ENCODE measurements at places on chromosomes 3 and 15.

DNA sequence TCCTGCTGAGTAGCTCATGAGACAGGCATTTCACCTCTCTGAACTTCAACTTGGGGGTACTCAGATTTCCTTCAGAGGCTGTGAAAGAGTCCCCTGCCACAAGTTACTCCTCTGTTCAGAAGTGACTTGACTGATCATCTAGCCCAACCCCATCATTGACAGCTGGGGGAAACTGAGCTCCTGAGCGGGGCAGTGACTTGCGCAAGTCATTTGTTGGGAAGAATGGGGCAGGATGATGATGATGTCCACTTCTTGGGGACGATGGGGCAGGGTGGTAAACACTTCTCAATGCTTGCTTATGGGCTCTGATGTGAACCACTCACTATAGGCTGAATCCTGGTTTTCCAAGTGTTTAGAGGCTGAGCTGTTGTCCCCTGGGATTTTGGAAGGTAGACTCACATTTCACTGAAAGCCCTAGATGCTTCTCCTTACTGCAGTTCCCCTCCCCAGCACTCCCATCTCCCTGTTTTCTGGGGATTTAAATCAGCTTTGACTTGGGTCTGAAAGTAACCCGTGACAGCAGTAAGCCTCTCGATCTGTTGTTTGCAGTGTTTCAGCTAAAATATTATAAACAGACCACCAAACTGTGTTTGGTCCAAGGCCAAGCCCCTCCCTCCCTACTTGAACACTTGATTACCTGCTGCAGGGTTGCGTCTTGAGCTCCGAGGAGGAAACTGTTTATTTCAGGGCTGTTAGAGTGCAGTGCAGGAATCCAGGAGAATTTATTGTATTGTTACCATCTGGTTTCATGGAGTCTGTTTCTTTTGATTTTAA lies 25.1 kb downstream of the SMAD3 start:
- no peak for DNase-seq

DNA sequence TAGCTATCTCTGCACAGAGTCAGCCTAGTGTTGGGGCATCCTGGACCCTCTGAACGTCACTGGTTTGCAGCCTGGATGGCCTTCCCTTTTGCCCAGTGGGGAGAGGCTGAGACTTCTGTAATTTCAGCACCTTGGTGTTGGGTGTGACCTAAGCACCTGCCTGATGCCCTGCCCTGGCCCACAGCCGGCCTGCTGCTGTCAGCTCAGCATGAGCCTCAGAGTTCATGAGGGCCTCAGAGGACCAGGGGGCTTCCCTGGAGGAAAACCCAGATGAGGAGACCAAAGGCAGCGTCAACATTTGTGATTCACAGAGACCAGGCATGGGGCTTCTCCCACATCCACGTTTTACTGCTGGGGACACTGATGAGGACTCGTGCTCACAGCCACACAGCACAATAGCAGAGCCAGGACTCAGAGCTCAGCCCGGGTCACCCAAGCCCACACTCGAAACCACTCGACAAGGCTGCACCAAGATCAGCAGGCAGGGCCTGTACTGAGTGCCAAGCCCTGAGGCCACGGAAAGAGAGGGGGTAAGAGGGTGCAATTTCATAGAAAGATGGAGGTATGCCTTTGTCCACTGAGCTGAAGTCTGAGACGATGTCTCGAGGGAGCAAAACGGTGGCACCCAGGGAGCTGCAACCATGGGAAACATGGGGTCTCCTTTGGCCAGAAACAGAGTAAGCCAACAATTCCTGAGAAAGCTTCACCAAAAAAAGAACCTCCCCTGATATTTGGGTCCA lies 9.9 kb upstream of the GP9 start:
- no peak for DNase-seq

GRCh38 chr15:86432861-86433260 lies 353.2 kb downstream of the AGBL1 start:
- no peak for DNase-seq

DNA sequence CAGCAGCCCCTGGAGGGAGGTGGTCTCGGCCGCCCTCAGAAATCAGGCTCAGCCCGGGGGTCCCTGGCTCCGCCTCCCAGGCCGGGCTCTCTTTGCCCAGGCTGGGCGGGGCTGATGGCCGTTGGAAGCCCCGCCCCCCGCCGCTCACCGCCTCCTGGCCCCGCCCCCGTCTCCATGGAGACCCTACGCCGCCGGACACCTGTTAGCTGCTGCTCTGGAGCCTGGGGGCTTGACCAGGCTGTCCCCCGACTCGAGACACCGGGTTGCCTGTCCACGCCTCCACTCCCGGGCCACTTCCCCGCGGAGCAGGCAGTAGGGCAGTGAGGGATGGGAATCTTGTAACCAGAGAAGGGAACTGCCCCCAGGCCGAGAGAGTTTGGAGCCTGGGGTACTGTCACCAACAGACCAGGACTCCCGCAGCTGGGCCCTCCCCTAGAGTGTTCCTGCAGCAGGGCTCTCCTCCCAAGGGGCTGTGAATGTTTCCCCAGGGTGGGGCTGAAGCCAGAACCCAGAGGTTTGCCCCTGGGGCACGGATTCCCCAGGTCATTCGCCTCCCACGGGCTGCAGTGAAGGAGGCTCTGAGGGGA lies 27.8 kb upstream of the RPL32 start:
- DNase-seq, result peak; percentile 28

DNA sequence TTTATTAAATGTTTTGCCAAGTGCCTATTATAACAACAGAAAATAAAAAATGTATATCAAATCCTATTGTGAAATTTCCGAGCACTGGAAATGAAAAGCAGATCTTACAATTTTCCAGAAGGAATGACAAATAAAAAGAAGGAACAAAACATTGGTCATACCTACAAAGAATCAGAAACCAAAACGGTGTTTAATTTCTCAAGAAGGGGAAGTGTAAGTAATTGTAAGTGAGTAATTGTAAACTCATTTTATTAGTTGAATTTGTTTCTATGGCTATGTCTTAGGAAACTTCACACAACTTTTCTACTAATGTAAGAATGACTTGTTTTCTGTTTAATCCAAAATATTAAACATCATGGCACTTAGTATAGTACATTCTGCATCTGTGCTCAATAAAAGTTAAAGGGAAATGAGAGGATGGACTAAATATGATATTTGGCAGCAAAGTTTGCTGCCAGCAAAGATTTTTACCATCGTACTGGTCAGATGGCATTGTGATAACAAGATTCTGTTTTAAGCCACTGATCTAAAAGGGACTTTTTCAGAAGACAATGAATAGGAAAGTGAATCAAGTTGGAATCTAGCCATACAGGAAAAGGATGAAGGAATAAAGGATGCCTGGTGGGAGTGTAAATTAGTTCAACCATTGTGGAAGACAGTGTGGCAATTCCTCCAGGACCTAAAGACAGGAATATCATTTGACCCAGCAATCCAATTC lies 232.4 kb downstream of the NFKBIZ start:
- DNase-seq, result no peak

- DNase-seq, result no peak
Measured at GRCh38 chr3:182414586-182414985, 378.7 kb upstream of the ATP11B start.

DNA sequence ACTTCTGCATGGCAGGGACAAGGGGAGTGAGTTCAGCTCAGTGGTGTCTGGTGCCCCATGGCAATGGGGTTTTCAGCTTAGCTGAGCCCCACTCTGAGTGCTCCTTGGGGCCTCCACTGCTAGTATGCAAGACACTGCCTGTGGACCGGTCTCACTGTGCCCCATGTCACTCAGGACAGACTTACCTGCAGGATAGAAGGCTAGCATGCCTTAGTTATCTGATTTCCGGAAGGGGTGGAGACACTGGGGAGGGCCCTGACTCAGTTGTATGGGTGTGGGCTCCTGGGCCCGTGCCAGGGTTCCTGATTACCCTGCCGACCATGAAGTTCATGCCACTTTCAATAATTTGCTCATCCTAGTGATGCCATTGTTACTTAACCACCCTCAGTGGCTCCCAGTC lies 4.3 kb upstream of the SLC6A20 start:
- no peak for DNase-seq

DNA sequence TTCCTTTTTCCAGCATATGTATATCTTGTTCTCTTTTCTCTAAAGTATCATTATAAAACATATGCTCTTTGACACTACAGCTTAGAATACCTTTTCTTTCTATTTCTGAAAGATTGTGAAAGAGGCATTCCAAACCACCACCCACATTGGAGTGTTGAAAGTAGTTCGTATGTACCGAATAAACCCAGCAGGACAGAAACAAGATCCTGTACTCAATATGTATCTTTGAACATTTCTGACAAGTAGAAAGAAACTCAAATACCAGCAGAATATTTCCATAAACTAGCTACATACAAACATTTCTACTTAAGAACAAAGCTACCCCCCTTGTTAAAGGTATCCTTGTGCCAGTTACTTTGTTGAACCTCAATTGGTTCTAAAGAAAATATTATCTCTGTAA lies 415.3 kb upstream of the ALCAM start:
- DNase-seq, result no peak

- DNase-seq, result no peak
Measured at GRCh38 chr3:141114816-141115460, 63.8 kb downstream of the SPSB4 start.

DNA sequence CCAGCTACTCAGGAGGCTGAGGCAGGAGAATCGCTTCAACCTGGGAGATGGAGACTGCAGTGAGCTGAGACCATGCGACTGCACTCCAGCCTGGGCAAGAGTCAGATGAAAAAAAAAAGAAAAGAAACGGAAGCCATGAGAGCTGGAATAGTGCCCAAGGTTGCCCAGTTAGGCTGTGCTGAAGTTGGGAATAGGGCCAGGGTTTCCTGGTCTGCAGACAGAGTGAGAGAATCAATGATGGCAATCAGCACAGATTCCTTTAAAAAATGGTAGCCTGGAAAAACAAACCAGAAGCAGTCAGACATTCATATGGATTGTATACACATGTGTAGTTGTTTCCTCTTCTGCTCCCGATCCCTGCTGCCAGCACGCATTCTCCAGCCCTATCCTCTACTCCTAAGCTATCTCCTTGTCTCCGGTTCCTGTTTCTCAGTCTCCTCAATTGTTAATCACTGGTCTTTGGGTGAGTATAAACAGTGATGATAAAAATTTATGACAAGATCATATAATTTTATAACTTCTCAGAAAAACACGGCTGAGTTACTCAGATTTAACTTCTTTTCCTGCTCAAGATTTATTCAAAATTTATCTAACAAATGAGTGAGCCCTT lies 316.2 kb upstream of the UMPS start:
- no peak for DNase-seq

- no peak for DNase-seq
Measured at GRCh38 chr3:26614006-26614685, 8.4 kb upstream of the LRRC3B start.

DNA sequence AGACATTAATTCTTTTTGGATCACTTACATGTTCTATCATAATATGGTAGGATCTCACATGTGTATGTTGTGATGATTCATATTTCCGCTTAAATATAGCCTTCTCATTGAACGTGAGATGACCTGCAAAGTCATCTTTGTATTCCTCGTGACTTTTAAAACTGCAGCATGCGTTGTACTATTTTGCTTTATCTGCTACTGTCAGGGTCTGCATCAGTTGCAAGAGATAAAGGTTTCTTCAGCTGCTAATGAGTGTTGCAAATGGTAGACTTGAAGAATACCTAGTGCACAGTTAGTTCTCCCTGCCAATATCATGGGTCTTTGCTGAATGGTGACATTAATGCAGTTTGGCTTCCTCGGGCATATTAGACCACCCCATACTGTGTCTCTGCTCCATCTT lies 31.8 kb downstream of the REC114 start:
- DNase-seq, result no peak

- no peak for DNase-seq
Measured at GRCh38 chr3:127762077-127762786, 60.1 kb downstream of the MGLL start.

DNA sequence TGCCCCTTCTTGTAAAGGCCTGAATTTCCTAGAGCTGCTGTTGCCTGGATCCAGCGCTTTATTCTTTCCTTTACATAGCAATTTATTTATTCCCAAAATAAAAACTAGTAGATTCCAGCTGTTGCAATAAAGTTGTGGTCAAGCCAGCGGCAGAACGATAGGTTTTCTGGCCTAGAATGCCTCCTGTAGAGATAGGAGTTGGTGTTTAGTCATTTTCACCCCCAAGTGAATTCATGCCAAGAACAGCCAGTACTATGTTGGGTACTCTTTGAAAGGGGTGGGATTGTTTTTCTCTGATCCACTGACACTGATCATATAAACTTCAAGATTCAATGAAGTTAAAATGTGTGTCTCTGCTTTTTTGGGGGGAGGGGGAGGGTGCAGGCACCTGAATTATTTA lies 69.7 kb downstream of the KLHL25 start:
- DNase-seq, result no peak

GRCh38 chr3:17038900-17039553 lies 154.3 kb downstream of the PLCL2 start:
- DNase-seq, result no peak

DNA sequence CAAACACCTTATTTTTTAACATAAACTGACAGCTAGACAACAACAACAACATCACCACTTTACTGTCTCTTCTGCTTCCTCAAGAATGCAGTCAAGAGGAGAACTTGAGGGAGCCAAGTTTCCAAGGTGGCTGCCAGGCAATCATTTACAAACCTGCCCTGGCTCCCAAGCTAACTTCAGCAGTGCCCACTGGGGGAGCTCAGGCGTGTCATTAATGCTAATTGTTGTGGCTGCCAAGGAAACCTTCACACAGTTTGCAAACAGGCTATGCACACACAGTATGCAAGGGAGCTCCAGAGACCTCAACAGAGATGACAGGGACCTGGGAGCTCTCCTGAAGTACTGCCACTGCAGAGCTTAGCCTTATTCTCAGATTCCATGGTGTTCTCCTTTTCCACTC lies 2.1 kb downstream of the DZIP1L start:
- DNase-seq, result no peak

DNA sequence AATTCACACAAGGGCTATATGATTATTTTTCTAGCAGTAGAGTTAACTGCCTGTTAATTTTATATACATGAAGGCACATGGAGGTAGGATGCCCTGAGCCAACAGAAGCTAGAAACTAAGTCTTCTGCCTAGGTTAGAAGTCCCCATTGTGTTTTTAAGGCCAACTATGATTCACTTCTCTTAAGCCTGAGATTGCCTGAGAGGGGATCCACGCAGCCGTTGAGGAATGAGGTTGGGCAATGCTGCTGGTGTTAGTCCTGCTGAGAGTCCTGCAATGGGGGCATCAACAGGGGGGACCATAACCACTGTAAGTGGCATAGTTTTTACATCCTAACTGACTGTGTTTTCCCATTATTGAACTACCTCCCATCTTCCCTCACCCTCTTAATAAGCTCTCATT lies 60.1 kb upstream of the PFN2 start:
- DNase-seq, result no peak

Data from CD4-positive, alpha-beta T cell treated with Interleukin-17A for 1 hour (primary cell).